CD4-positive, alpha-beta T cell (primary cell): ENCODE measurements at places on chromosomes 1 and 21.
A peak's percentile ranks its signal among the peaks of the same experiment; 100 is the strongest.

DNA sequence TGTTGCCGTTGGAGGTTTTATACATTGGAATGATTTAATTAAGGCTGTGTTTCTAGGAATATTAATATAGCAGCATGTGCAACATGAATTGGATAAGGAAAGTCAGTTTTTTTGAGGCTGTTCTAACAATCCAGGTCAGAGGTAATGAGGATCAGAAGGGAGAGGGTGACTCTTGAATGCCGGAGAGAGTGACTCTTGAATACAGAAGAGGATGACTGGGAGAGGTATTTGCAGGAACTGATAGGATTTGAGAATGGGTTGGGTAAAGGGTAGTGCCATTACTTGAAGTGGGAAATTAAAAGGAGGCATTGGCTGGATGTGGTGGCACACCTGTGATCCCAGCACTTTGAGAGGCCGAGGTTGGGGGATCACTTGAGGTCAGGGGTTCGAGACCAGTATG lies 55.6 kb upstream of the MACF1 start:
- DNase-seq = no peak

- no peak for DNase-seq
Observed at GRCh38 chr1:54158071-54158470, 5.3 kb upstream of the CDCP2 start.

DNA sequence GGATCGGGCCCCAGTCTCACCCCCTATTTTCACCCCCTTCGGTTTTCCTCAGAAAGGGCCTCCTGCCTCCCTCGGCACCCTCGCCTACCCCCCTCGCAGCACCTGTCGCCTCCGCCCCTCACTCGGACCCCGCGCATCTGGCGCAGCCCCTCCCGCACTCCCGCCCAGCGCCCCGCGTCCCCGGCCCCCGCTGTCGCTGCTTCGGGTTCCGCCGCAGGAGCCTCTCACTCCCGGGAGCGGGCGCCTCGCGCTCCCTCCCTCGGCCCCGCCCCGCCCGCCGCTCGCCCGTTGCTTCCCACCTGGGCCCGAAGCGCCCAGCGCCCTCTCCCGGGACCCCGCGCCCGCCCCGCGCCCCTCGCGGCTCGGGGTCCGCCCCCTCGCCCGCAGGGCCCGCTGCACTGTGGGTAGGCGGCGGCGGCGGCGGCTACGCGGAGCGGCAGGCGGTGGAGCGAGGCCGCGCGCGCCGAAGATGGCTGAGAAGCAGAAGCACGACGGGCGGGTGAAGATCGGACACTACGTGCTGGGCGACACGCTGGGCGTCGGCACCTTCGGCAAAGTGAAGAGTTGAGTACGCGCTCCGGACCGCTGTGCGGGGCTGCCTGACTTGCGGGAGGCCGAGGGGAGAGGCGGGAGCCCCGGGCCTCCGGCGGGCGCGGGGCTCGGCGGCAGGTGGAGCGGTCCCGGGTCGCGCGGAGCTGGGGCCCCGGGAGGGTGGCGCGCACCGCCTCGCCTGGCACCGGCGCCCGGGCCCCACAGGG lies at the start of gene PRKAA2:
TSS of gene PRKAA2 (plus strand) at position 396 of the 758 bp plus-strand sequence. CDS start at position 470, 74 bp downstream.
- no peak for DNase-seq

GRCh38 chr1:208101661-208102431 lies 142.3 kb downstream of the PLXNA2 start:
- DNase-seq = no peak

GRCh38 chr1:161949548-161949947 lies 74.1 kb downstream of the OLFML2B start:
- no peak for DNase-seq

DNA sequence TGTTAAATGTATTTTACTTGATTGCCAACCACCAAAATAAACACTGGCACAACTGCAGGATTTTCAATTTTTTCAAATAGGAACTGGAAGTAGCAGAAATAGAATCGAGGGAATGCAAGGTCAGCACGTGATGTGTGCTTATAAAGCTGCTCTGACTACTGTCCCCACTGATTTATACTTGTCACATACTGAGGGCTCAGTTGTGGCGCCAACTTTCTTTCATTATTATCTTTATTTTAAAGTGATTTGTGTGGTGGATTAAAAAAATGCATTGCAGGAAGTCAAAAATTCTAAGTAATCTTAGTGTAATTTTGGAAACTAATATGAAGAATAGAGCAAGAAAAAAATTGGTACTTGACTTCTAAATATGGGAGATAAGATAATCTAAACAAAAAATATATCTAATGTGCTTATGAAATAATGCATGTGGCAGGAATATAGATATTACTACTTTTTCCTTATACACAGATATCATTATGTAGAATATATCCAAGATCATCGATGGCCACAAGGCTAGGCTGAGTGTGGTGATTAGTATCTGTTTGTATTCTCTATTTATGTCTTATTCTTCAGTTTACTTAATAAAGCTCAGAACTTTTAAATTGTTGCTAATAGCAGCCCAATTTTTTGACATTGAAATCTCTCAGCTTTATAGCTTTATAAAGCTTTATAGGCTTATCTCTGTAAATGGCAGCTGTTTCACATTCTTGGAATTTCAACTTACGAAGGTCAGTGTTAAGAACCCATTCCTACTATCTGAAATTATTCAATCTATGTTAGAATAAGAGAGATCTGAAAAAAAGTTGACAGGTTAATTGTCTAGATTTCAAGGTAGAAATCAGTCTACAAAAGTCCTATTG lies 404.5 kb upstream of the ADAMTS5 start:
- DNase-seq = no peak

GRCh38 chr21:39851002-39851618 lies 16.1 kb upstream of the PCP4 start:
- no peak for DNase-seq

DNA sequence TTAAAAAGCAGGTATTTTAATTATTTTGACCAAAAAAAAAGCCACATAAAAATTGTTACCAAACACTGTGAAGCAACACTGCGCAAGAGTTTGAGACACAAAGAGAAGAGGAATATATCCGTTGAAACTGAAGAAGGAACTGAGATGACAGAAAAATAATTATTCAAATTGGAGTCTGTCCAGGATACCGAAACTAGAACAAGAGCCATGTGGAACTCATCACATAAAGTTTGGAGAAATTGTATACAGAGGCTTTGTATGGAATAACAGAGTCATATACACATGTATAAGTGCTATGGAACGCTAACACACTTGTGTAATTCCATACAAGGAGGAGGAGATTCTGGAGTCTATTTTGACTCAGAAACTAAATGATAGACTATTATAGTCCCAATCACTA lies 675.1 kb upstream of the ADGRL2 start:
- no peak for DNase-seq

DNA sequence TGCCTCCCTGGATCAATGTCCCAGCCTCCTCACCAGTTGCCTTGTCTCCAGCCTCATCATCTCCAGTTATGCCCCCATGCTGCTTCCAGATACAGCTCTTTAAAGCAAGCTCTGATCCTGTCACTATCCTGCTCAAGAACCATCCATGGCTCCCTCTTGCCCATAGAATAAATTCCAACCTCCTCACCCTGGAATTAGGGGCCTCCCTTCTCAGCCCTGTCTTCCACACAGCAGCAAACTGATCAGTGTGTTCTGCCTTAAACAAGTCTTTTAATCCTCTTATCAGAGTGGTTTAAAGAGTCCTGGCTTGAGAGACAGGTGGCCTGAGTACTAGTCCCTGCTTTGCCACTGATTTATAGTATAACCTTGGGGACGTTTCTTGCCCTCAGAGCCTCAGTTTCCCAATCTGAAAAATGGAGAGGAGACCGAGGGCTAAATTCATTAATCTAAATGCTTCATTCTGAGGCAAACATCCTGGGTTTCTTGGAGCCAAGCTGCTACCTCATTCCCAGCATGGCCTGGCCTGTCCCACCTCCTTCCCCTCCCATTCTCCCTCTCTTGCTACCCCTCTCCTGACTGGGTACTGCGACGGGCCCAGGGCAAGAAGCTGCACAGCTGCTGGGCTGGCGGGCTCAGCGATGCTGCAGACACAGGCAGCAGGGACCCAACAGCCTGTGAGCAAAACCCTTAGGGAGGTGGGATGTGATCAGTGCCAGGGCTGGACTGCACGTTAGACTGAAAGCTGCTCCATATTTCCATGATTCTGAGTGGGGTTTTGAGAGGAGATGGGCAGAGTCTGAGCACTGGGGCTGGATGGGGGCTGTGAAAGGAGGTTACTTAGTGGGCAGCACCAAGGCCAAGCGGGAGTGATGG lies 221.4 kb downstream of the PTPRU start:
- no peak for DNase-seq

- no peak for DNase-seq
Observed at GRCh38 chr21:39552856-39553255, 59.9 kb upstream of the B3GALT5 start.

- DNase-seq = no peak
Observed at GRCh38 chr1:99348397-99349132, 84.3 kb downstream of the PLPPR4 start.

- DNase-seq = no peak
Observed at GRCh38 chr21:32819694-32820093, 48.1 kb upstream of the PAXBP1 start.

- peak; percentile 49 for DNase-seq
Observed at GRCh38 chr1:36342426-36343185, 19.2 kb upstream of the EVA1B start.

- DNase-seq = no peak
Observed at GRCh38 chr1:61053712-61054600, 28.4 kb upstream of the NFIA start.

GRCh38 chr1:61274939-61275338 lies 192.6 kb downstream of the NFIA start:
- no peak for DNase-seq

- DNase-seq = no peak
Observed at GRCh38 chr1:184761969-184762485, 7.4 kb upstream of the EDEM3 start.

DNA sequence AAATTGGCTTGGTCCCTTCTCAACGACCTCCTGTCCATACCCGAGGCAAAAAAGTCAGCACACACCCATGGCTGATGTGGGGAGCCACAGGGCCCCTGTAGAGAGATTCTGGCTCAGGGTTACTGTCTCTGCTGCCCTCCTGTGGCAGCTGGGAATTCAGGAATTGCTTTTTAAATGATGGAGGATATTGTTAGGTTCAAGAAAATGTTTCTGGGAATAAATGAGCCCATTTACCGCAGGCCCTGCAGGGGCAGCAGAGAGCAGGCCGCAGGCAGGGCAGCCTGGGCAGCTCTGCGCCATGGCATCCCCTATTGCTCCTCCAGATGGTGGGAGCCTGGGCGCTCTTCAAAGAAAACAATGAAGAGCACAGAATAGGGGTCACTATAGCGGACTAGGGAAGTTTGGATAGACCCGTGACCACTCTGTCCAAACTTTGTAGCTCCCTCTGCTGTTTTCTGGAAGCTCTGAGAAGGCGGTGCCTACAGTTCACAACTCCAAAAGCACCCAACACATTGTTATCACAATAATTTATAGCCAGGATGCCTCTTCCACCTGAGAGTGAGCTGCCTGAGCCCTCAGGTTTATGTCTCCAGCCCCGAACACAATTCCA lies 201.1 kb downstream of the BACH1 start:
- no peak for DNase-seq

GRCh38 chr1:213122514-213122929 lies 71.5 kb downstream of the RPS6KC1 start:
- DNase-seq = no peak

- no peak for DNase-seq
Observed at GRCh38 chr1:193846411-193846810, 660.0 kb upstream of the B3GALT2 start.

- DNase-seq = no peak
Observed at GRCh38 chr21:18000981-18001686, 182.0 kb upstream of the C21orf91 start.

- no peak for DNase-seq
Observed at GRCh38 chr1:243325305-243325890, 69.6 kb downstream of the SDCCAG8 start.

GRCh38 chr1:76725864-76726619 lies 141.2 kb upstream of the ST6GALNAC5 start:
- DNase-seq = no peak

- DNase-seq = no peak
Observed at GRCh38 chr1:27635396-27636142, 584 bp upstream of the FGR start.

- DNase-seq = peak; percentile 65
Observed at GRCh38 chr1:174769961-174770549, 229.7 kb upstream of the CACYBP start.

GRCh38 chr1:41618066-41618825 lies 133.8 kb upstream of the EDN2 start:
- no peak for DNase-seq

DNA sequence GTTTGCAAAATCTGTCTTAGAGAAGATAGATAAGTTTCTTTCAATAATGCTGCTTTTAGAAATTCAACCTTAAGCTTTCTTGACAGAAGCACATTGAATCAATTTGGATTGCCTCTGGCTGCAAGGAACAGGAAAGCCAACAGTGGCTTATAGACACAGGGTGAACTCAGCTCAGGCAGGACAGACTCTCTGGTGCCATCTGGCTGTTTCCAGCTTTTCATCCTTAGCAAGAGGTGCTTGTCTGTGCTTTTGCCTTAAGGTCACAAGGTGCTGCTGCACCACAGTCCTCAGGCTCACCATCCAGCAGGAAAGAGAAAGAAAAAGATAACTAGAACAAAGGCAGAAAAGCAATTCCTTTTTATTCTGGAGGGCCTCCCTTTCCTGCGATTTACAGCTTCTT lies 93.7 kb upstream of the ETS2 start:
- DNase-seq = no peak

DNA sequence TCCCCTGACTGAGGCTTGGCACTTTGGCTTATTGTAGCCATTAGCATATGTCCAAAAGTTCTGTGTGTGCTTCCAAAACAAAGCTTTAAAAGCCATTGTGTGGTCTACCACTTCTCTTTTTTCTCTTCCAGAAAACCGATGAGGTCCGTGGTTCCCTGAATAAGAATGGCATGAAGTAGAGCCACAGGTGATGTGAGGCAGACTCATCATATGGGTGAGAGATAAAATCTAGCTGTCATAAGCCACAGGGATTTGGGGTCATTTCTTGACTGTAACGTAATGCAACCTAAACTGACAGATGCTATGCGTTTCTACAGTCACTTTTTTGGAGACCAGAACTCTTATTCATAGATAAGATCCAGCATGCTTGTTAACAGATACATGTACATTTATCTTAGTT lies 7.0 kb upstream of the GREM2 start:
- no peak for DNase-seq

DNA sequence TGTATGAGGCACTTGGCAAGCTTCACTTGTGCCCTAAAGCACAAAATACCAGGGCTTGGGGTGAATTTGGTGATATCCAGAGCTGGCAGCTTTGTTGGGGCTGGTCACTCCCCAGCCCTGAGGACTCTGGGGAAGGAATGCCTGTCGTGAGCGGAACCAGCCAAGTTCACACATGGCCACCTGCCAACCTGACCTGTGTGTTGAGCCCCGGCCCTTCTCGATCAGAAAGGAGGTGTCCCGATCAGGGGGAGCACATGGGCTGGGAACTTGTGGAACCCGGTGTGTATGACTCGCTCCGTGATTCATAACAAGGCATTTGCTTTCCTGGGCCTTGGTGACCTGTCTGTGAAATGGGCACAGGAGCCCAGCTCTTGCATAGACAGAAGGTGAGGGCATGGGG lies 43.1 kb downstream of the AGPAT3 start:
- no peak for DNase-seq
